ENCODE measurements at places on chromosomes 5 and 9. TPM values are rescaled to one million over a fixed set of nuclear protein-coding genes. Genes with fewer than 3 reads are reported as not detected.

RMRP gene
- total RNA-seq: 7,126 TPM

TAF1L gene
- total RNA-seq: not detected

TIGD6 gene
- 1.4 TPM for total RNA-seq

RANBP17 gene
- total RNA-seq: not detected

ARSI gene
- not detected for total RNA-seq

CENPK gene
- total RNA-seq: 110 TPM

BASP1 gene
- total RNA-seq: not detected

DOLPP1 gene
- 18.8 TPM for total RNA-seq

PTCH1 gene
- total RNA-seq: 5.0 TPM

FOXD4 gene
- 0.52 TPM for total RNA-seq

PTPN3 gene
- total RNA-seq: not detected

BNC2 gene
- not detected for total RNA-seq

LSM11 gene
- 5.7 TPM for total RNA-seq

PCDHGA7 gene
- total RNA-seq: not detected

ZNF454 gene
- not detected for total RNA-seq

NR5A1 gene
- not detected for total RNA-seq

ARL15 gene
- 12.3 TPM for total RNA-seq

PHF24 gene
- total RNA-seq: not detected

TMEM174 gene
- total RNA-seq: not detected

TRIM7 gene
- 1.1 TPM for total RNA-seq

BHMT gene
- total RNA-seq: not detected

ACOT12 gene
- total RNA-seq: not detected

ADGRD2 gene
- not detected for total RNA-seq

ATP10B gene
- total RNA-seq: not detected

PCSK1 gene
- total RNA-seq: not detected

MVB12B gene
- total RNA-seq: 19.9 TPM

TSLP gene
- 0.18 TPM for total RNA-seq

IL4 gene
- not detected for total RNA-seq

STK10 gene
- total RNA-seq: 299 TPM

CYSTM1 gene
- 10.5 TPM for total RNA-seq

RGS3 gene
- 68.9 TPM for total RNA-seq

AIF1L gene
- total RNA-seq: 0.31 TPM

CXCL14 gene
- not detected for total RNA-seq

CARTPT gene
- total RNA-seq: not detected

ASPN gene
- not detected for total RNA-seq

ENTREP1 gene
- not detected for total RNA-seq

ERCC8 gene
- total RNA-seq: 7.6 TPM

POU4F3 gene
- total RNA-seq: not detected

TSSK1B gene
- not detected for total RNA-seq

IFNB1 gene
- total RNA-seq: not detected

All from activated CD8-positive, alpha-beta T cell treated with anti-CD3 and anti-CD28 coated beads, Interleukin-2, amount 10 ng/mL, durations not matched to agents 7 days and 5 days (primary cell).